ENCODE measurements at places on chromosomes 4 and X.
A peak's percentile ranks its signal among the peaks of the same experiment; 100 is the strongest.

DNA sequence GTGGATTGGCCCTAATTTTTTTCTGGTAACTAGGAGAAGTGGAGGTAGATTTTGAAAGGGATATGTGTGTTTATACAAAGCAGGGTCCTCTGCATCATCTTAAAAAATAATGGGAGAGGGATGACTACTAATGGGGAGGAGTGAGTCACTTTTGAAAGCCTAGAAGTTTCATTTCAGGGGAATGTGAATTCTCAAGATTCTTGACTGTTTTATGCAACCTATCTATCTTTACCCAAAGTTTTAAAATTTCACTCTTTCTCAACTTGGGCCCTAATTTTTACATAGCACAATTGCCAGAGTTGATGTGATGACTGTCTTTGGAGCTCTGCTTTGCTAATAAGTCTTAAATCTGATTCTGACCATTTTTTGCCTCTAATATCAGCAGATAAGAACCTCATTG, 445.2 kb downstream of the GRXCR1 start:
- DNase-seq, result no peak

DNA sequence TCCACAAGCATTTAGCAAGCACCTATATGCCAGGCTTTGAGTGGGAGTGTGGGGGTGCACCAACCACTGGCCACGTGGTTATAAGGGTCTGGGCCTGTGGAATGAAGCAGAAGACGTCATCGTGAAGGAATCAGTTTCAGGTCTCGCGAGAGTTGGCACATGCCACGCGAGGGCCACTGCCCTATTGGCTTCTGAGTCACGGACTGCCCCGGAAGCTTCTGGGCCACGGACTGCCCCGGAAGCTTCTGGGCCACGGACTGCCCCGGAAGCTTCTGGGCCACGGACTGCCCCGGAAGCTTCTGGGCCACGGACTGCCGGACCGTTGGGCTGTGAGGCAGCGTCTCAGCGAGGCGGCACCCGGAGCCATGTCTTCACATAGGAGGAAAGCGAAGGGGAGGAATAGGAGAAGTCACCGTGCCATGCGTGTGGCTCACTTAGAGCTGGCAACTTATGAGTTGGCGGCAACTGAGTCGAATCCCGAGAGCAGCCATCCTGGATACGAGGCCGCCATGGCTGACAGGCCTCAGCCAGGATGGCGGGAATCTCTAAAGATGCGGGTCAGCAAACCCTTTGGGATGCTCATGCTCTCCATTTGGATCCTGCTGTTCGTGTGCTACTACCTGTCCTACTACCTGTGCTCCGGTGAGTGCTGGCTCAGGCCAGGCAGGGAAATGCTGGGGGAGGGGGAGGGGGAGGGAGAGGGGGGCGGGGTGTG, at the start of gene FMR1NB:
TSS of gene FMR1NB (plus strand) at position 300 of the 715 bp plus-strand sequence. CDS start at position 366, 66 bp downstream.
- DNase-seq, result no peak

DNA sequence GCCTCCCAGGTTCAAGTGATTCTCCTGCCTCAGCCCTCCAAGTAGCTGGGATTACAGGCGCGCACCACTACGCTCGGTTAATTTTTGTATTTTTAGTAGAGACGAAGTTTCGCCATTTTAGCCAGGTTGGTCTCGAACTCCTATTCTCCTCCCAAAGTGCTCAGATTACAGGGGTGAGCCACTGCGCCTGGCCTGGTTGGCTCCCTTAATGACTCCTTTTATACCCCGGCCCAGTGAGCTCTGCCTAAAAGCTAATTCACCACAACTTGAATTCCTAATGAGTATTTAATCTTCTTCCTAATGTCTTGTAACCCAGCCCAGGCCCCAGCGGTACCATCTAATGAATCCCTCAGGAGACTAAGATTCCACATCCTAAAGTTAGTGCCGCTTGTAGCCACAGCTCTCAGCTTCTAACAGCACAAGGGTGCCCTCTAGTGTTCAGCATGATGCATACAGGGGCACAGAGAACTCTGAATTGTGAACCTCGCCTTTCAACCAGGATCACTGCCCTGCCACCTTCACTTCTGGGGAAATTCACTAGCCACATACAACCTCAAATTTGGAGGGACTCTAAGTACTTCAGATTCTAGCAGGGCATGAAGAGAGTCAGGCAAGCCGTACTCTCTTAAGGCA, 89.5 kb downstream of the OR13H1 start:
- peak; percentile 79 for DNase-seq

GRCh38 chr4:16262188-16262587, 35.9 kb upstream of the TAPT1 start:
- DNase-seq, result no peak

GRCh38 chrX:106220177-106220576, 52.1 kb downstream of the PWWP3B start:
- peak; percentile 14 for DNase-seq

- no peak for DNase-seq
These were observed 5.9 kb downstream of the NAA11 start for GRCh38 chr4:79319975-79320374.

DNA sequence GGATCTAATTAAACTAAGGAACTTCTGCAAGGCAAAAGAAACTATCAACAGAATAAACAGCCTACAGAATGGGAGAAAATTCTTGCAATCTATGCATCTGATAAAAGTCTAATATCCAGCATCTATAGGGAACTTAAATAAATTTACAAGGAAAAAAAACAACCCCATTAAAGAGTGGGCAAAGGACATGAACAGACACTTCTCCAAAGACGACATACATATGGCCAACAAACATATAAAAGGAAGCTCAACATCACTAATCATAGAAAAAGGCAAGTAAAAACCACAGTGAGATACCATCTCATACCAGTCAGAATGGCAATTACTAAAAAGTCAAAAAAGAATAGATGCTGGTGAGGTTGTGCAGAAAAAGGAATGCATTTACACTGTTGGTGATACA, 134.8 kb upstream of the PAQR3 start:
- no peak for DNase-seq

DNA sequence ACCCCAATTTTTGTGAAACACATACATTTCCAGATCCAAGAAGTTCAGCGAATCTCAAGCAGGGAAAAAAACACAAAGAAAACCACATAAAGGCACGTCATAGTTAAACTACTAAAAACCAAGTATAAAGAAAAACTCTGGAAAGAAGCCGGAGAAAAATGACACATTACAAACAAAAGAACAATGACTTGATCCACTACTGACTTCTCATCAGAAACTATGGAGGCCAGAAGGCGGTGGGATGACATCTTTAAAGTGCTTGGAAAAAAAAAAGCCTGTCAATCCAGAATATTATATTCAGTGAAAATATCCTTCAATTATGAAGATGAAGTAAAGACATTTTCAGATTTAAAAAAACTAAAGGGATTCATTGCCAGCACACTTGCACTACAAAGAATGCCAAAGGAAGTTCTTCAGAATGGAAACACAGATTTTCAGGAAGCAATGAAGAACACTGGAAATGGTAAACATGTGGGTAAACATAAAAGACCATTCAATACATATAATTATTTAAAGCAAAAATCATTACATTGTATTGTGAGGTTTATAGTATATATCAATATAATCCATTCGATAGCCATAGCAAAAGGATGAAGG, 32.6 kb upstream of the PPP2R2C start:
- no peak for DNase-seq

DNA sequence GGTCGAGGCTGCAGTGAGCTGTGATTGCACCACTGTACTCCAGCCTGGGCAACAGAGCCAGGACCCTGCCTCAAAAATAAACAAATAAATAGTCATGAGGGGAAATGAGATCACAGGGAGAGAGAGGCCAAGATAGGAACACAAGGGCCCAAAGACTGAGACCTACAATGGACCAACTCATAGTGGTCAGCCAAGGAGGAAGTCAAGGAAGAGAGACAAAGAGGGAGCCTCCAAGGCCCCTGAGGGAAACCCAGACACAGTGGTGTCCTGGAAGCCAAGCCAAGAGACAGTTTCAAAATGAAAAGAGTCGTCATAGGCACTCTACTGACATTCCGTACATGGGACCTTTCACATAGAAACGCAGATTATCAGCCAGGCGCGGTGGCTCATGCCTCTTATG, 153.3 kb downstream of the BCOR start:
- DNase-seq, result no peak

- no peak for DNase-seq
These were observed 44.2 kb downstream of the JAKMIP1 start for GRCh38 chr4:6155996-6156750.

DNA sequence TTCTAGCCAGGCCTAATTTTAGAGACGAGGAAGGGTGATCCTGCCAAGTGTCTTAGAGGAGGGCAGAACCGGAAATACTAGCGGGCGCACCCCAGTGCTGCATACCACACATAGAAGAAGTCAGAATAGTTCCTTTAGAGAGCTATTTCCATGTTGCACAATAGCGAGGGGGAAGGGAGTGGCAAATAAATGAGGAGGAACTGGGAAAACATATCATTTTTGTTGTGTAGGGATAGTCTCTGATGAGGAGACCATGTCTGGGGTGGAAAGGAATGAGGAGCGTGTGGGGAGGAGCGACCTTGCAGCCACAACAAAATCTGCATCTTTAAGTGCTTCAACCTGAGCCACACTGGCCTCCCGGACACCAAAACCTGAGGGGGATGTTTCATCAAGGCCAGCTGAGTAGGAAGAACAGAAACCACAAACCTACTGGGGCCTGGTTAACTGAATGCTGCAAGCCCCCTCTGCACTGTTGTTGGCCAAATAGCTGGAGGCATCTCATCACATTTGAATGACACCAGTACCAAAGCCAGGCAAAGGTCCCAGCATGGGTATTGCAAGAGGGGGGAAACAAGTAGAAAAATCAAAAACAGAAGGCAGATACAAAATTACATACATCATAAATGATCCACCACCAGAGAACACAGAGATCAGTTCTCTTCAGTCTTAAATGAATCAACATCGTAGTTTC, 26.7 kb upstream of the C1QTNF7 start:
- DNase-seq, result peak; percentile 92

GRCh38 chr4:110085131-110085530, 113.3 kb downstream of the ELOVL6 start:
- no peak for DNase-seq

DNA sequence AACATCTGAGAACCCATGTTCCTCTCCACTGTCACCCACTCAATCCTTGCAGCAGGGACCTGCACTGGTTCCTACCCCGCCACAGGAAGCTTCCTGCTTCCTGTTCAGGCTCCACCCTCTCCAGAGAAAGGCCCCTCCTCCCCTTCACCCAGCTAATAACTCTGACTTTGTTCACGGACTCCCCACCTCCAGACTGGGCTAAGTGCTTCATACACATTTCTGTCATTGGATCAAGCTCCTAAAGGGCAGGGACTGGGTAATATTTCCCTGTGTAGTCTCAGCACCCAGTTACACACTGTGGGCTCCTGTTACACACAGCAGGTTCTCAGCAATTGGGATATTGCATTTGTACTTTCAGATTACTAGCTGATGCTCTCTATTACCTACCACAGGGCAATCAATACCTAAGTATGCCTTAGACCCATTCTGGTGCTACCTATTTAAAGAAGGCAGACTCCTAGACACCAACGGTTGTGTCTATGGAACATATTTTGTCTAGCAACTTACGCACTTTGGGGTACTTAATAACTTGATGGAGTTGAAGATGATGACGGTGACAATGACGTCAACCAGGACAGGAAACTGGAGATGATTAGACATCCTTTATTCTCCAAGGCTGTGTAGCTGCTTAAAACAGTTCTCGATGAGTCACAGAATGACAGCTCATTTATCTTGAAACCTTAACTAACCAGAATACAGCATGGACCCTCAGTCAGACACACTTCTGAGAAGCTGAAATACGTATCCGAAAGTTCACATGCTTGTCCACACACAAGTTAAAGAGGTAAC, 58.1 kb downstream of the MAML3 start:
- peak; percentile 65 for DNase-seq

GRCh38 chrX:29746326-29746725, 469.0 kb upstream of the MAGEB2 start:
- DNase-seq, result no peak

- peak; percentile 34 for DNase-seq
These were observed 1.7 kb downstream of the NSD2 start for GRCh38 chr4:1872870-1873269.

DNA sequence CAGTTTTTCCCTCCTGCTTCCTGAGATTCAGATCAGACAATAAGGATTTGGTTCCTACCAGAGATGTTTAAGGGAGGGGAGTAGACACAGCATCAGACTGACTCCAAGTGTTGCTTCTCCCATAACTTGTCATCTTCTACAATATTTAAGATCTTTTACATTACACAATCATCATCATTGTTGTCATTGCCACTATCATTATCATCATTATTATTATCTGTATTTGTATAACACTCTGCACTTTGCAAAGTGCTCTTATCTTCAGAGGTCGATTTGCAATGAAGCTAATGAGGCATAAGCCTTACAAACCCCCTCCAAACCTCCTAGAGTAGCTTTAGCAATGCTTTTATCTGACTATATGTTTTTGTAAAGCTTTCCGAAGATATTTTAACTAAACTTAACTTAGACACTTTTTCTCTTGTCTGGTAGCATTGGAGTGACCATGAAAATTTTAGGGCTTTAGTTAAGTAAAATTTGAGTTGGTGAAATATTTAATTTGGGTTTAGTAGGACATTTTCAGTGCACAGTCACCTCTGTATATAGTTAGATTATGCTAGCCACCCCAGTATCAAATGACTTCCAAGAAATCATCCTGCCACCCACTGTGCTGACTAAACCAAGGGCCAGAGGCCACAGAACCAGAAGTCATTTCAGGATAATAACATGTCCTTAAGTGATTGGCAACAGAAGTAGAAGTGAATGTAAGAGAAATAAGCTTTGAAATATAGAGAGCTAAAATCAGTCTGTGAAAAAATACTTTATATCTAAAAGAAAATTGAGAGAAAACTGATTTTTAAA, 124.2 kb upstream of the NRK start:
- peak; percentile 16 for DNase-seq

DNA sequence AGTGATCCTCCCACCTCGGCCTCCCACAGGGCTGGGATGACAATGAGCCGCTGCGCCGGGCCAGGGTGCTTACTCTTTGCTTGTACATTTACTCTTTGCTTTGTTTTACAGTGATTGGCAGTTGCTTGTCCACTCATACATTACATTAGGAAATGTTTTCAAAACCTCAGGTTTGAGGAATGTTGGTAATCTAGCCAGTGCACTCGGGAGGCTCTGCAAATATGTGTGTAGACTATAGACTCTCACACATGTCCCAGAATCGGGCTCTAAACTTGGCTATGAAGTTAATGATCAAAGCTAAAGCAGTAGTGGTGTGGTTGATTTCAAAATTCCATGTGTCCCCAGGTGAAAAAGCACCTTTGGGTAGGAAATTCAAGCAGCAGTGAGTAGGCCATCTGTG, 20.5 kb downstream of the TRMT44 start:
- DNase-seq, result no peak

DNA sequence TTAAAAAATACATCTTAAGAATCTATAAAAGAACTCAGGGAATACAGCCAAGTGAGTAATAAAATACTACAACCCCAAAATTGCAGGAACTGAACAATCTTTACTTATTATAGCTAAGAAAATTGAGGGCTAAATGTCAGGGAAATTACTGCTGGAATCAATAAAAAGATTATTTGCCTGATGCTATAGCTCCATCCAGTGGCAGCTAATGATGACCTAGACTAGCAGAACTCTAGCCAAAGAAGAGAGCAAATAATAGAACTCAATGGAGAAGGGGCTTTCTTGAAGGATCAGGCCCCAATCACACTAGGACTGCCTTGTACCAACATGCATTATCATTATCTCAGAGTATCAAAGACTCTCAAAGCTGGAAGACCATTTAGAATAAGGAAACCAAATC, 85.0 kb upstream of the FAM241A start:
- peak; percentile 49 for DNase-seq
